ENCODE measurements at places on chromosomes 4 and X.

- no peak for DNase-seq
Measured at GRCh38 chr4:78645853-78646757, 94.5 kb downstream of the ANXA3 start.

DNA sequence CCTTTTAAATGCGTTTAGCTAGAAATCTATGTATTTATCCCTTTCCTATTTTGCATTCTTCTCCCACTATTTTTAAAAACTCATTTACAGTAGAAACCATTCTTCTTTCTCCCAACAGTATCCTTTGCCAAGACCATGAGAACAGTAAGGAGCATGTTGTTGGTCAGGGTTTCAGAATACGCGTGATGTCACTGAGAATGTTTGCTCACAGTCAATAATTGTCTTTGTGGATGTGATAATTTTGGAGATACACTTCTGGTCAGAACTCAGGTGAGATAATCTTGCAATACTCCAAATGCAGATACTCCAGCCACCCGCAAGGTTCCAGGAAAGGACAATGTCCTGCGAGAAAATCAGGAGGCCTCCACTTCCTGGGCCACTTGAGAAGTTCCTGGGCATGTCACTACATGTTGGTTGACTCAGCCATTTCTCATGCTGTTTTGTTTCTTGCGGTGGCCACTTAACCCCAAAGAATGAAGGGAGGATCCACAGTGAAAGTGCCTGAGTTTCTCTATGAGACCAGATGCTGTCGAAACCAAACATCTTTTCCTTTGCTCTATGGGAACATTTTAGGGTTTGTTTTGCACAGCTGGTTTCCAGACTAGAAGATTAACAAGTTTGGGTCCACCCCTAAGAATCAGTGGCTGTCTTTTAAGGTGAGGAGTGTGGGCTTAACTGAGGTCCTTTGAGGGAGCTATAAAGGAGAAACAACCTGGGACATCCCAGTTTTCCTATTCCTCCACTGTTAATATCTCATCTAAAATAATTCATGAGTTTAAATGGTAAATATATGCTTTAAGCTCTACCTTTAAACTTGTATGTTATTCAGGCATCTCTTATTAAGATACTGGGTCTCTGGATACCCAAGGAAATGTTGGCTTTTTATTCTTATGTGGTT, 116.0 kb downstream of the SOWAHB start:
- no peak for DNase-seq

DNA sequence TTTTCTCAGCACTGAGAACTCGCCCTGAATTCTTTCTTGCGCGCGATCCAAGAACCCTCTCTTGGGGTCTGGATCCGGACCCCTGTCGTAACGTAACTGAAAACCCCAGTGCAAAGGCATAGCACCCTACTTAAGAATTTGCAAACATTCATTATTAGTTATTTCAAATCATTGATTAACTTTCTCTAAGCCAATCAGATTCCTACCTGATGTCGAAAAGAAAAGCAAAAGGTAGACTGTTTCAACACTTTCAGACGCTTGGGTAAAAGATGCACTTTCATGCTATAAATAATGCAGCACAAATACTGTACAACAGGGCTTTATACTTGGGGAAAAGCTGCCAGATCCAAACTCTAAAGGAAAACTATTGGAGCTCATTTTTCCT, 817 bp upstream of the WDR19 start:
- no peak for DNase-seq

DNA sequence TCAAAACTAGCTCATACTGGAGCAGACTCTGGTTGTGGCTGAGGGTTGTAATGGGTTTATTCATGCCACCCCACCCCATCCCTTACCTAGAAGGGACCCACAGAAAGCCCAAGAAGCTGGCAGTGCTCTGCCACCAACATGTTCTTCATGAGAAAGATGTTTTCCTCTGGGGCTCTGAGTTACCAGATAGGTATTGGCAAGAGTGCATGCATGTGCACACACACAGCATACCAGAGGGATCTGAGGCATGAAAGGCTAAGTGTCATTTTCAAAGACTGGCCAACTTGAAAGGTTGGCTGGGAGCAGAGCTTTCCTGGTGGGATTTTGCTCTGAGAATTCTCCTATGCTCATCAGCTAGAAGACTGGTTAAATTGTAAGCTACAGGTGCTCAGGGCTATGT, 65.2 kb downstream of the PHOX2B start:
- DNase-seq: no peak

DNA sequence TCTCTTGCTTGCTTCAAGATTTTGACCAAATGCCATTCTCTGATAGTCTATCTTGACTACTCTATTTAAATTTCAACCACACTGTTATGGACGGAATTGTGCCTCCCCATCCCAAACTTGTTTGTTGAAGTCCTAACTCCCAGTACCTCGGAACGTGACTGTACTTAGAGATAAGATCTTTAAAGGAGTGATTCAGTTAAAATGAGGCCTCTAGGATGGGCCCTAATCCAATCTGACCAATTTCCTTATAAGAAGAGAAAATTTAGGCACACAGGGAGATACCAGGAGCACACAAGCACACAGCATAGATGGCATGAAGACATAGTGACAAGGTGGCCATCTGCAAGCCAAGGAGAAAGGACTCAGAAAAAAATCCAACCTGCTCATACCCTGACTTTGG, 269.9 kb downstream of the KCNIP4 start:
- no peak for DNase-seq

DNA sequence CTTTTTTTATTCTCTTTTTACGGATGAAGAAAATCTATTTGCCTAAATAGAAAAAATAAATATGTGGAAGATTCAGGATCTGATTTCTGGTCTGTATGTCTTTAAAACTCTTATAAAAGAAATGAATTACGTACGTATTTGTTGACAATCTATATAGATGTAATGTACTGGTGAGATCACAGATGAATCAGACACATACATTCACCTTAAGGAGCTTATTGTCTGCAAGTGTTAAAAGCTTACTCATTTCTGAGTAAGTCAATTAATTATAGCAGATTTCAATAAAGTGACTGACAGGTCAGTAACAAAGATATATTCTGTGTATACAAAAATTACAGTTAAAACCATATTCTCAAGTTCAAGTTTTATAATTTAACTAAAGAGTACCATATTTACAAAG, 66.6 kb upstream of the NAF1 start:
- DNase-seq: no peak

GRCh38 chr4:20287246-20287645, 35.5 kb downstream of the SLIT2 start:
- DNase-seq: no peak

- DNase-seq: no peak
Measured at GRCh38 chr4:86835677-86836076, 13.5 kb downstream of the SLC10A6 start.

DNA sequence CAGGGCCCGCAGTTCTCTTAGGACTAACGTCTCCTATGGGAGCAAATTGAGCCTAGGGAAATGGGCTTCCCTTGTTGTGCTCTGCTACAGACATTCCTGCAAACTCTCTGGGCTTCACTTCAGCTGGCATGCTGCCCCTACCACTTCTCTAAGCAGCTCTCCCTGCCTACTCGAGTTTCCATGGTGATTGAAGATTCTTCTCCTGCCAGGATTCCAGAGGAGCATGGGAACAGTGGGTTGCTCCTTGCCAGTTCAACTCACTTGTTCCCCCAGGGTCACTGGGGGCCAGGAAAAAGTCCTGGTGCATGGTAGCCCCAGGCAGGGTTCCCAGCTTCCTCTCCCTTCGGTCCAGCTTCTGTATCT, 21.1 kb upstream of the WDR17 start:
- DNase-seq: no peak

DNA sequence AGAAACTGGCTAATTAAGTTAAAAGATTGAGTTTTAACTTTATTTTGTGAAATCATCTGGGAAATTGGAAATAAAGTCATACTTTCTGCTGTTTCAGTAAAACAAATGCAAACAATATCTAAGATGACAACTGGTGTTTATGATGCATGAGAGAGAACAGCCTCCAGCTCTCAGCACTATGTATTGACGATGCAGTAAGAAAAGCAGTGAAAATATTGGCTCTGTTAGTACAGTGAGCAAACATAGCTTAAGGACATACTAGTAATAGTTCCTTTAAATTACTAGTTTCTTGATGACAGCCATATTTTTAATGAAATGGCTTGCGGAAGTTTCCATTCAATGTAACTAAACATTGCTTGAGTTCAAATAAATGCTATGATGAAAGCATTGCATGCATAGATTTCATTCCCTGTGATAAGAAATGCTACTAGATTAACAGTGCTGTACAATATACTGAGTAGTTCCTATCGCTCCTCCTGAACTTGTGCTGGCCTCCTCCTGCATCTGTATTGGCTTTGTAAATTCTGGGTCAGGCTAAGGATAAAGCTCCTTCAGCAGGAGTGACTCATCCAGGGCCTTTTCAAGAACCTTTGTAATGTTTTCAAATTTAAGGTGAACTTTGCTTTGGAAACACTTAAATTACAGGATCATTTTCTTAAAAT, 11.6 kb downstream of the ARHGAP24 start:
- DNase-seq: no peak

- no peak for DNase-seq
Measured at GRCh38 chr4:182000077-182000476, 243.1 kb upstream of the TENM3 start.

GRCh38 chr4:22322996-22323395, 192.9 kb downstream of the ADGRA3 start:
- DNase-seq: no peak

GRCh38 chr4:7827566-7827965, 112.1 kb downstream of the AFAP1 start:
- no peak for DNase-seq

DNA sequence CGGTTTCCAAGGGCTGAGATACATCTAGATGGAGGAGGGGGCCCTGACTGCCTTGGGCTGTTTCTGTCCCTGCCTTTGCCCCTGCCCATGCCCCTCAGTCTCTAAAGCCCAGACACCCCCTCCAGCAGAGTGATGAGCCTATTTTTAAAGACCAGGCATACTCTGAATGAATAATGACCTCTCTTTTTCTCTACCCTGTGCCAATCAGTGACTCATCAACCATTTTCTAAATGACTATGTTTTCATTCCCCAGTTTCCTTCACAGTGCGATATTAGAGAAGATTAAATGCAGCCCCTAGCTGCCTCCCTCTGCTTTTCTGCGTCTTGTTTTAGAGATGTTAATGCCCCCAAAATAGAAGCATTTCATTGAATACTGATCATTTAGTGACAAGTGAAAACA, 15.5 kb upstream of the NHS start:
- DNase-seq: no peak

- no peak for DNase-seq
Measured at GRCh38 chr4:11038926-11039325, 354.4 kb upstream of the CLNK start.

DNA sequence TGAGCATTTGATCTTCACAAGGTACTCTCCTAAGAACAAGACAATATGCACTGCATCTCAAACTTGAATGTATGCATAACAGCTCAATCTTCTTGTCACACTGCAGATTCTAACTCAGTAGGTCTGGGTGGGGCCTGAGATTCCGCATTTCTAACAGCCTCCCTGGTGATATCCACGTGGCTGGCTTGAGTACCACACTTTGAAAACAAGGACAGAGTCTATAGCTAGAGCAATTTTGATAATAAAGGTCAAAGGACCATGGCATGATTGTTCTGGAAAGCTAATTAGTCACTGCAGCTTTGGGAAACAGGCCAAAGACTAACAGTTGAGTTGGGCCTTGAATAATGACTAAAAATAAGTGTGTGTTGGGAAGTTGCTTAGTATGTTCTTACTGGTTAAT, 213.3 kb downstream of the GBA3 start:
- DNase-seq: no peak

- DNase-seq: no peak
Measured at GRCh38 chr4:7427831-7428260, 6.9 kb downstream of the PSAPL1 start.

DNA sequence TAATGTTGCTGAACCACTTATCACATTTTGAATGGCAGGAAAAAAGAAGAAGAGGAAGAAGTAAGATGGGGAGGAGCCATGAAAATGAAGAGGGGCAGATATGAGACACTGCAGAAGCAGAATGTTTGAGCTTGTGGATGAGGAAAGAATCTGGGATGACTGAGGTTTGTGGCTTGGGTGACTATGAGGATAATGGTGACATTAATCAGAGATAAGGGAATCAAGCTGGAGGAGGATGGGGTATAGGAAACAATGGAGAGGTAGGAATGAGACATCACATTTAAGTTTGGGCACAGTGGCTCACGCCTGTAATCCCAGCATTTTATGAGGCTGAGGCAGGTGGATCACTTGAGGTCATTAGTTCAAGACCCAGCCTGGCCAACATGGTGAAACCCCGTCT, 19.1 kb upstream of the PHF8 start:
- no peak for DNase-seq

DNA sequence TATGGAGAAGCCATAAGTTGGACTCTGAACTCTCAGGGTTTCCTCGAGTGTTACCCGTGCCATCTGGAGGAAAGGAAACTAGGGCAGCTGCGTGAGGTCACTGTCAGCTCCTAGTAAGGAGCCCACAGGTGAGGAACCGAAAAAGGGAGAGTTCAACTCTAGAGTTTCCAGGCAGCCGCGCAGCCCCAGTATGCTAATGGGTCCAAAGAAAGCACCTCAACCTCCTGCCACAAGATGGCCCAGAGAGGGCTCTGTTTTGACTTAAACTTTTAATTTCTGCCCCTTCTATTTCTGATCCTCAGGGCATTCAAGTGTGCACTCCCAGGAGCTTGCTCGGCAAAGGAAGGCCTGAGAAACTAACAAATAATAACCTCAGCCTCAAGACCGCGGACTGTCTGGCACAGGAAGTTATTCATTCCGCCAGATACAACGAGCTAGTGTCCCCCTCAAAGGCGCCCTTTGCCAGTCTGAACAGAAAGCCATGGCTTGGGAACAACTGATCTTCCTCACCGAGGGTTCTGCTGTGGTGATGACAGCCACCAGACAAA, 13.9 kb downstream of the SCARB2 start:
- DNase-seq: no peak

- DNase-seq: no peak
Measured at GRCh38 chr4:6962211-6963041, 52.8 kb downstream of the TBC1D14 start.

- no peak for DNase-seq
Measured at GRCh38 chr4:36111172-36111571, 133.1 kb downstream of the ARAP2 start.

DNA sequence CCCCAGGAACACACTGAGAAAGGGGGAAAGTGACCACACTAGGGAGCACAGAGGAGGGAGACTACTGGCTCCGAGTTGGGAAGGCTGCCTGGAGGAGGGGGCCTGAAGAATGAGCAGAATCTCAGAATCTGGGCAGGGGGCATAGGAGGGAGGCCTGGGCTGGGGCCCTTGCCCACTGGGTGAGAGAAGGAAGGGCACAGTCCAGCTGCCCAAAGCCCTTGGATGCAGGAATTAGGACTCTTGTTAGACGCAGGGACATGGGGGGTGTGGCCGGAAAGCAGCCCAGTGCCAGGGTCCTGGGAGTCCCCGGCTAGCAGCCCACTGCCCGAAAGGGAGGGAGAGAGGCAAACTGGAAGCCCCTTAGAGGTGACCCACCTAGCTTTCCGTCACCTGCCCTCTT, 1.9 kb upstream of the DUSP9 start:
- DNase-seq: no peak

GRCh38 chr4:150960079-150960478, 55.0 kb downstream of the LRBA start:
- DNase-seq: no peak

Data from SIG-M5 (cell line).